ENCODE measurements at places on chromosomes 2 and 18. TPM values are rescaled to one million over a fixed set of nuclear protein-coding genes. Genes with fewer than 3 reads are reported as not detected.

SF3B1 gene
- polyA plus RNA-seq, result 635 TPM

DIPK1C gene
- 0.08 TPM for polyA plus RNA-seq

NCOA1 gene
- polyA plus RNA-seq, result 43.7 TPM

INO80B gene
- 27.8 TPM for polyA plus RNA-seq

C2orf15 gene
- polyA plus RNA-seq, result 9.9 TPM

SLC5A7 gene
- 0.80 TPM for polyA plus RNA-seq

CRYGC gene
- polyA plus RNA-seq, result not detected

OR6B2 gene
- not detected for polyA plus RNA-seq

SKOR2 gene
- polyA plus RNA-seq, result not detected

B4GALT6 gene
- polyA plus RNA-seq, result 16.1 TPM

MC2R gene
- polyA plus RNA-seq, result not detected

GRCh38 chr2:170814533-170815230 lies 2.0 kb upstream of the GAD1 start:
- no peak for DNase-seq

GRCh38 chr18:37754141-37754540 lies 188.5 kb upstream of the CELF4 start:
- no peak for DNase-seq

DNA sequence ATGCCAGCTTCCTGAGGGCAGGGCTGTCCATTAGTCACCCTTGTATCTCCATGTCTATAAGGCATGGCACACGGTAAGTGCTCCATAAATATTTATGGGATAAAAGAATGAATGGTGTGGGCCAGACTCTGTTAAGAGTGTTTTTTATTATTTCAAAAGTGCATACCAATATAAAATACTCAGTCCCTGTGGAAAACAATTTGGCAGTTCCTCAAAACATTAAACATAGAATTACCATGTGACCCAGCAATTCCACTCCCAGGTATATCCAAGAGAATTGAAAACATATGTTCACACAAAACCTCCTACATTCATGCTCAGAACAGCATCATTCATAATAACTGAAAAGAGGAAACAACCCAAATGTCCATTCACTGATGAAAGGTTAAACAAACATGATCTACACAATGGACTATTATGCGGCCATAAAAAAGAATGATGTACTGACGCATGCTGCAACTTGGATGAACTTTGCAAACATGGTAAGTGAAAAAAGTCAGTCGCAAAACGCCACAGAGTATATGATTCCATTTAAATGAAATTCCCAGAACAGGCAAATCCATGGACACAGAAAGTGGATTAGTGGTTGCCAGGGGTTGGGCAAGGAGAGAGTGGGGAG lies 69.1 kb upstream of the TCF7L1 start:
- DNase-seq, result no peak

DNA sequence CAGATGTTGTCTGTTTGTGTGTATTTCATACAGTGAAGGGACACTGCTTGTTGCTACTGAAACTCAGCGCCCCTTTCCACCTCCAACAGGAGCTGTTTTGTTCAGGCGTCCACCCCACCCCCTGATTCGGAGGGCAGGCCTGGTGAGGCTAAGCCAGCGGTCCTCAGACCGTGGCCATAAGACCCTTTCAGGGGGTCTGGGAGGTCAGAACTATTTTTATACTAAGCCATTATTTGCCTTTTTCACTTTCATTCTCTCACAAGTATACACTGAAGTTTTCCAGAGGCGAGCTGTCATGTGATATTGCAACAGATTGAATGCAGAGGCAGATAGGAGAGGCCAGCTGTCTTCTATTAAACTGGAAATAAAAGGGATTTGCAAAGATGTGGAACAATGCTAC lies 39.7 kb upstream of the IGFBP5 start:
- peak; percentile 59 for DNase-seq

DNA sequence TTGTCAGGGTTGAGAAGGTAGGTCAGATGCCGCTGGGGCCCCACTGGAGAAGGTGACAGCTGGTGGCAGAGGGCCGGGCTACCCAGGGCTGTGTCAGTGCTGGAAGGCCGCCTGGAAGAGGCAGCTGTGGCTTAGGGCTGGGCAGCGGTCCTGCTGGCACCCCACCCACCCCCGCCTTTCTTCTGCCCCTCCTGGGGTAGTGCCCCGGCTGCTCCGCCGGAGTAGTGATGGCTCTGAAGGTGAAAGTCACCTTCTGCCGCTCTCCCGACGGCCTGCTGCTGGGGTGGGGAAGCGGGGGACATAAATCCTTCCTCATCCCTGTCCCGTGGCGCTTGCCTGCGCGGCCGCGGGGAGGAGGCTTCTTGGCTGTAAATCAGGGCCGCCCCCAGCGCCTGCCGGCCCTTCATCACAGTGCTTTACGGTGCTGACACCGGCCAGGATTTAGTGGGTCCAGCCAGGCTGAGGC lies 332.2 kb downstream of the DYSF start:
- no peak for DNase-seq

GRCh38 chr2:46390036-46390435 lies 89.3 kb upstream of the TMEM247 start:
- DNase-seq, result no peak

DNA sequence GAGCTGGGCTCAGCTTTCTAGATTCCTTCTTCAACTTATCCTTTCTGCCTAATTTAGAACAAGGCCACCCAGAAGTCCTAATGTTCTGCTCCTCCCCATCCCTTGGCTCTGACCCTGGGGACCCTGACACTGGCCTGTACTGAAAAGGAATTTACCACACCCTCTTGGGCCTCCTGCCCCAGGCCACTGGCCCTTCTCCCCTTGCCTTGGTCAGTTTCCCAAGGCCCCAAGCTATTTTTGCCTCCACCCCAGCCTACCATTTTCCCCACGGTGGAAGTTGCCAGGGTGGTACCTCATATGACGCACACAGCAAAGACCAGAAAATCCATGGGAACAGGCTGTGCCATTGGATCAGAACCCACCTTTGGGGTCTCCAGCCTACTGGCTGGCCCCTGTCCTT lies 72.1 kb downstream of the ZBTB7C start:
- DNase-seq, result no peak

DNA sequence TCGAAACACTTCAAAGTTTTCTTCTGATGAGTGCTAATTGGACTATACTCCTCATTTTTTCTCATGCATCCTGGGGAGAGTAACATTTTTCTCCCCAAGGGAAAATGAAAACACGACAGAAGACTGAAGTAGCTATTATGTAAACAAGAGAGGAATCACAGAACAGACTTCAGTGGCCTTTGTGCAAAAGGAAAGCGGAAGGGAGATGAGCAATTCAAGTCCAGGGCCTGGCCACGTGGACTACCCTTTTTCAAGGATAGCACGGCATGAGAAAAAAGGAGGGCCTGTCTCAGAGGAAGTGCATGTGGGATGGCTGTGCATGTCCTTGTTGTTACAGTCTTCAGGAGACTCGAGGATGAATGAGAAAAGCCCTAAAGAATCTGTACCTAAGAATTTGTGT lies 43.8 kb upstream of the KCNE4 start:
- no peak for DNase-seq

GRCh38 chr2:220736778-220737177 lies 835.3 kb downstream of the EPHA4 start:
- no peak for DNase-seq

DNA sequence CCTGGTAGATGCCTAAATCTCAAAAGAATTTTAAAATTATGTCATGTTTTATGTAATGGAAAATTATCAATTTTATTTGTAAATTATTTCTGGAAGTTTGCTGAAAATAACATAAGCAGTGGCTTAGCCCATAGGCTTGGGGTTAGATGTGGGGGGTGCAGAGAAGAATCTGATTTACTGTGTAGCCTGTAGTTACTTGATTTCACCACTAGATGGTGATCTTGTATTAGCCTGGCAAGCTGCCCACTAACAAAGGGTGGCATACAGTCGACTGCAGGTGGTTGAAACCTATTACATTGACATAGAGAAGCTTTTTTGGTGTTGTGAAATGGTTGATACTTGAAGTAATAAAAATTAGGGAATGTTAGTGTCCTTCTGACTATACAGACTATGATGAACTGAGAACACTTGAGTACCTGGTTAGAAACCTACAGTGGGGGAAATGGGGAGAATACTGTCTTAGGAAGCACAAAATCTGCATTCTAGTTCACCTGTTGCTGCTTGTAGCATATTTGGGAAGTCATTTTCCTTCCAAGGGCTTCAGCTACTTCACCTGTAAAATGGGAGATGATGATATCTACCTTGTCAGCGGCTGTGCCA lies 191.0 kb upstream of the LHCGR start:
- peak; percentile 36 for DNase-seq

GRCh38 chr2:215356948-215357461 lies 45.1 kb downstream of the ATIC start:
- no peak for DNase-seq

GRCh38 chr2:134218930-134219658 lies 34.8 kb upstream of the MGAT5 start:
- DNase-seq, result no peak

GRCh38 chr2:121233486-121234110 lies 51.4 kb downstream of the TFCP2L1 start:
- no peak for DNase-seq

DNA sequence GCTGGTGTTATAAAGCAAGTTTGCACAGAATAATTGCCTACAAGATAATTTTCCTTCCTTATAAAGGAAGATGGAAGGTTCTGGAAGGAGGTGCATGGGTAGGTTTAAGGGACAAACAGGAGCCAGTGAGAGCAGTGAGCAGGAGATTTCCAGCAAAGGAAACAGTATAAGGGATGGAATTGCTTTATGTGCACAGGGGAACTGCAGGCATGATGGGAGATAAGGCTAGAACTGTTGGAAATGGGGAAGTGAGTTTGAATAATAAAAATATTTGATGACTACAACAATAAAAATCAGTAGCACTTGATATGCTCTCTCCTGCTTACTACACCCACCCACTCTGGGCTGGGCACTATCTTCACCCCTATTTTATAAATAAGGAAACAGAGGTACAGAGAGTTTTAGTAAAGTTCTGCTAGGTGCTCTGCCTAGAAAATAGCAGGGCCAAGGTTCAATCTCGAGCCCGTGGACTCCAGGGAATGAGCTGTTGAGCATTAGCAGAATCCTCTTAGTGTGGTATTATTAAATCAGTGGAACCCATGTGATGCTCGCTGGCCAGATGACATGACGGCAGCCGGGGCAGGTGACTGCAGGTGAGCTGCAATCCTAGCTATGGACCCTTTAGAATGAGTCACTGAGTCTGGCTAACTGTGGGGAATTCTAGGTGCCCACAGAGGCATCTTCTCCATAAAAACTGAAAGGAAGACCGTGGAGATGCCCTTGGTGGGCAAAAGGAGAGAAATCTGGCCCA lies 302.5 kb downstream of the PIEZO2 start:
- no peak for DNase-seq

GRCh38 chr18:22342625-22343024 lies 75.1 kb downstream of the CTAGE1 start:
- no peak for DNase-seq

GRCh38 chr2:239142806-239143205 lies 258.0 kb downstream of the HDAC4 start:
- no peak for DNase-seq

- DNase-seq, result no peak
These were observed 21.9 kb downstream of the CAB39 start for GRCh38 chr2:230734247-230735175.

GRCh38 chr18:29123706-29124530 lies 947.0 kb upstream of the CDH2 start:
- no peak for DNase-seq

GRCh38 chr18:69718912-69719547 lies 228.6 kb downstream of the CD226 start:
- DNase-seq, result no peak

- DNase-seq, result no peak
These were observed 54.9 kb downstream of the SRD5A2 start for GRCh38 chr2:31525876-31526275.
